Fibroblast of upper back skin (primary cell): ENCODE measurements at places on chromosomes 2 and 18.

- DNase-seq: no peak
These were observed 168.2 kb upstream of the MYCN start for GRCh38 chr2:15772086-15772595.

GRCh38 chr2:59909147-59909546, 644.3 kb downstream of the BCL11A start:
- no peak for DNase-seq

DNA sequence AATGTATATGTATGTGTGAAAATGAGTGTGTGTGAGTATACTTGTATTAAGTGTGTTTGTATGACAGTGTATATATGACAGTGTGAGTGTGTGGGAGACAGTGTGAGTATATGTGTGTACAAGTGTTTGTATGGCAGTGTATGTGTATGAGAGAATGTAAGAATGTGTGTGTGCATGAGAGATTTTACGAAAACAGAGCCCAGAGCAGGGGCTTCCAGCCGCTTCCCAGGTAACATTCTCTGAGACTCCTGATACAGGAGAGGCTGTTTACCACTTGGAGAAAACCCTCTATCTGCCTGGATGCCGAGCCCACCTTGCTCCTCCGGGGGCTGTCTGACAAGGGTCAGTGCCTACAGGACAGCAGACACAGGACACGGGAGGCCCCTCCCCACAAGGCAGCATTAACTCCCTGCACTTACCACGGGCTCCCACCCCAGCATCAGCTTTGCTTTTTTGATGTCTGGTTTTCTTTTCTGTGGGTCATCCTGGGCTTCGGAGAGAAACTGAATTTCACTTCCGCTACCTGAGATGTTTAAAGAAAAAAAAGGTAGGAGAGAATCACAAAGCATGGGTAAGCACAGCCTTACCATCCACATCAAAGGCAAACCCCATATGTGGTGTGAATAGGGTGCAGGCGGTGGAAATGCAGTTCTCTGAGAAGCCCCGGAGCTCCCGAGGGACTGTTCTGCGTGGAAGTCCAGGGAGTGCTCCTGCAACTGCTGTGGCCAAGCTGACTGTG, 97.6 kb downstream of the UXS1 start:
- no peak for DNase-seq

DNA sequence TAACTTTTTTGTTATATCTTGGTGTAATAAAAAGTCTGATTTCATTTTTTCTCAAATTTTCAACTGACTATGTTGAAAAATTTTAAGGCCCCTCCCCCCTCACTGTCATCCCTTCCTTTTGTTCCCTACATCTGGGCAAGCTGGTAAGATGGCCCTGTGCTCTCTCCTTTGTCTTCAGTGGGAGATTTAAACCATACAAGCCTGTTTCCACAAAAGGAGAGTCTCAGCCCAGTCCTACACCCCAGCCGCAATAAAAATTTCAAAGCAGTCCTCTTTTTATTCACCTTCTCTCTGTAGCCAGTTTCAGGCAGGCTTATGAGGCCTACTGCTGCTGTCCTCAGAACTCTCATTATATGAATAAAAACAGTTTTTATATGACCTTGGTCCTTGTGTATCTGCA, 630.5 kb downstream of the CBLN2 start:
- no peak for DNase-seq

DNA sequence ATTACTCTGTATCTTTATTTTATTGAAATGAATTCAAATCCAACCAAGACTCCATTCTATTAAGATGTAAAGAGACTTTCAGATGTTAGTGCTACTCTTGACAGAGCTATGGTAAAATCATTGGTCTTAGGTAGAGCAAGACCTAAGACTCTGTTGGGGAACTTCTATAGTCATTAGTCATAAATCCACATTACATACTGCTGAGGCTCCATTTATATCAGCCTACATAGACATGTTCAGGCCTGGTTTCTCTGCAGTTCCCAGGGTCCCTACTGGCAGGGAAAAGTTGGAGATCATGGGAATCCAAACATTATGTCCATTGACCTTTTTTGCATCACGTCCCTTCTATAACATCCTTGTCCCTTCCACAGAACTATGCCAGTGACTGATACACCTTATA, 580.4 kb upstream of the ZEB2 start:
- DNase-seq: no peak

DNA sequence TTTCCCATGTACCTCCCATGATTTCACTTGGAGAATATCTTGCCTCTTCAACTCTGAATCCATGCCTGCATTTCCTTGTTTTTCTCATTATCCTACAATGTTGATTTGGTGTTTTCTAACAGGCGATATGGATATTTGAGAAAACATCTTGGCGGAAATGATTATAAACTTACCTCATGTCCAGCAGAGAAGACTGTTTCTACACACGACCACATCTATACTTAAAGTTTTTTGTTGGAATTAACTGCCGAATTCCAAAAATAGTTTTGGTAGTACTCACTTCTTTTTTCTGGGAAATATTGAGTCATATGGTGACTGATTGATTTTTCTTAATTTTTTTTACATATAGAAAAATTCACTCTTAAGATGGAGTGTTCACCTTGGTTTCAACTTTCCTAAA, 41.4 kb upstream of the TMEFF2 start:
- peak; percentile 78 for DNase-seq

DNA sequence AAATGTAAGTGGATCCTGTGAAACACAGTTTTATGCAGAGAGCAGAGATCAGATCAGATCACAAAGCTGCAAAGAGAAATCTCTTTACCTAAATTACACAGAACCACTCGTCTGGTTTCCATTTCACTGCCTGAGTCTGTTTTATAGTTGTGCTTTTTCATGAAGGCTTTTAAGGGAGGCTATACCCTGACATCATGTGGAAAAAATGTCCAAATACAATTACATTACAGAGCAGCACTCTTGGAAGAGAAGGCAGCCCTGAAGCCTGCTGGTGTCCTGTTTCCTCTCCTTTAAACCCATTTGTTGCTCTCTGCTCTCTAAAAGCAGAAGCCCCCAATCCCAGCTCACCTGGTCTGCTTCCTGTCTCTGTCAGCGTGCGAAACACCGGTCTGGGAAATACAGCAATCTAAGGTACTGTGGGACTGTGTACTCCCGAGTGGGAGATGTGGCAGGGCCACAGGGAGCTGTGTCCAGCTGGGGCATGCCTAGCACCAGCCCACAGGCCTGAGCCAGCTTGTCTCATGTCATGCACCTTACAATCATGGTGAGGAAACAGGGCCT, 24.8 kb upstream of the ZFP36L2 start:
- DNase-seq: peak; percentile 84

DNA sequence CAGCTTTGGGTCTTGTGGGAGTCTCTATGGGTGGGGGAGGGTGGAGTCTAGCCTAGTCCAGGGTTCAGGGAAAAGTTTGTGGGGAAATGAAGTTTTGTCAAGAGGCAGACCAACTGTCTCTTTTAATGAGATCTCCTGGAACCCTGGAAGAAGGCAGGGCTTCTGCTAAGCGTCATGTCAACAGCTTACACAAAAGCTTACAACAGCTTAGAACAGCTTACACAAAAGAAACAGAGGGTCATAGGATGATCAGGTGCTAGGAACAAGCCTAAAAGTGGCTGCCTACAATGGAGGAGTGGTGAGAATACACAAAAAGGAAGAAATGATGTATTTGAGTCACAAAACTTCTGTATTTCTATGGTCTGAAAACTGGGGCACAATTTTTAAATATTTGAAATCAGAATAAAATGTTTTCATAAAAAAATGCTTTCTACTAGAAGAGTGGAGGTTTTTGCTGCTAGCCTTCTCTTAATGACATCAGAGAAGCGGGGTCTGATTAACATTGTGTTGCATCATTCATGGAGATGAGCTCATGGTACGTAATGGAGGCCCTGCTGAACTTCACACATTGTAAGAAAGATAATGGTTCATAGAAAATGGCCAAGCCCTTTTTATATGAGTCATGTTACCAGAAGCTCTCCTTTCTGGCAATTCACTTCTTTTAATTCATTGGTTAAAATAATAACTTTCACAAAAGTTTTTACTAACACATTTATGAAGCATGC, 351.0 kb downstream of the PIK3C3 start:
- peak; percentile 44 for DNase-seq

- no peak for DNase-seq
These were observed 550 bp downstream of the MYL12B start for GRCh38 chr18:3262234-3263131.

DNA sequence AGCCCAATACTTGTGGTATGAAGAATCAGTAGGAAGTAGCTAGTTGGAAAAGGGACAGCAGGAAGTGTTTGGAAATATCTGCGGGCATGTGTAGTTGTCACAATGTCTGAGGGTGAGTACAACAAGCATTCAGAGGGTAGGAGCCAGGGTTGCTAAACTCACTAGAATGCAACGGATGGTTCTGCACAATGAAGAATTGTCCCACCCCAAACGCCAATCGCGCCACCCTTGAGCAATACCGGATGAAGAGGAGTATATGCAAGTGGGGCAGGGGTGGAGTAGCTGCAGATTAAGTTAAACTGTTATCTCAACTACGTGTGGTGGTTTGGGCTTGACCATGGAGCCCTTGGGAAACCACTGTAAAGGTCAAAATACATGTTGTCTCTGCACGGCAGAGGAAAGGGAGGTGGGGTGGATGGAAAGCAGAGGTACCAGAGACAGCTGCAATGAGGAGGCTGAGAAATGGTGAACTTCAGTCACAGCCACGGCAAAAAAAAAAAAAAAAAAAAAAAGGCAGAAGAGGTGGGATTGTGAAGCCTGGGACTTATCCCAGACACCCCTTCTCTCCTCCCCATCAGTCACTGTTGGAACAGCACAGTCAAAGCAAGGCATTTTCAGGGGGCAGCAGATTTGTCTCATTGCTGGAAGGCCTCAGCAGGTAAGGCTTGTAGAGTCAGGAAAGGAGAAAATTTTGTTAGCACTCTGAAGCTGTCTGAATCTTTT, 5.2 kb downstream of the CCL20 start:
- DNase-seq: no peak

DNA sequence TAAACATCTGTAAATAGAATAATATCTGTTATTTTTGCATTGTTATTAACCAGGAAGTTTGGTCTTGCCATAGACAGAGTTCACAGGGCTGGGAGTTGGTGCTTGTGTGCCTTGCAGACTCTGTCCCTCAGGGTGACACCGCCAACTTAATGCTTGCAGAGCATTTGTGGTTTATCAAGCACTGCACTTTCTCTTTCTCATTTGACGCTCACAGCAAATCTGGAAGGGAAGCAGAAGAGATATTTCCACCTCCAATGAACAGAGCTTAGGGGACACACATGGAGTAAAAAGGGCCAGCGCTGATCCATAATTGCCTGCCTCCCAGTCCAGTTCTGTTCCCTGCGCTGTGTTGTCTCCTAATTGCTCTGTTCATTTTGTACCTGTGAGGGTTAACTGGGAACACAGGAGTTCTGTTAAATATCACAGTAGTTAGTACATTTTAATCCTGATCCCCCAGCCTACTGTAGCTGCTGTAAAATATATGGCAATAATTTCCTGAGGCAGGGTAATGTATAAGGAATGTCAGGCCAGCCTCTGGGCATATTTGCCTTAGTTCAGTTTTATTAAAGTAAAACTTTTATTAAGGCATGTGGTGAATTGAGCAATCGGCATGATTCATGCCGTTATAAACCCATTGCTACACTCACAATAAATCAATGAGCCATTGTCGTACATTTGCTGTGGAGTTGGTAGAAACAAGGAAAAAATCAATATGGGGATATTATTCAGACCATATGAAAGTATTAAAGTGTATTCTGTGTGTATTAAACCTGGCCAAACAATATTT, 182.5 kb upstream of the OSR1 start:
- peak; percentile 94 for DNase-seq

DNA sequence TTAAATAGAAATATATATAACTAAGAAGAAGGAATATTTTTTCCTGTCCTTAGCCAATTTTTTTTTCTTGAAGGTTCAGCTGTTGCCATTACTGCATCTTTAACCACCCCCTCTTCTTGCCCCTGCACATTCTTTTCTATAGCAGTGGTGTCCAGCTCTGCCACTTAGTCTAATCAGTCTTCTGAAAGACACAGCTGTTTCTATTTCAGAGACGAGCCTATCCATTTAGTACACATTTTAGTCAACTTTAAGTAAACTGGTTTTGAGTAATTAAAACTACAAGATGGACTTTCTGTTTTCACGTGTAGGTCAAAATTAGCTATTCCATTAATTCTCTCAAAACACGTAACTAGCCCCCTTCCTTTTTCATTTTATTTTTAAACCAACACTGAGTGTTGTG, 21.0 kb downstream of the SPOPL start:
- no peak for DNase-seq

DNA sequence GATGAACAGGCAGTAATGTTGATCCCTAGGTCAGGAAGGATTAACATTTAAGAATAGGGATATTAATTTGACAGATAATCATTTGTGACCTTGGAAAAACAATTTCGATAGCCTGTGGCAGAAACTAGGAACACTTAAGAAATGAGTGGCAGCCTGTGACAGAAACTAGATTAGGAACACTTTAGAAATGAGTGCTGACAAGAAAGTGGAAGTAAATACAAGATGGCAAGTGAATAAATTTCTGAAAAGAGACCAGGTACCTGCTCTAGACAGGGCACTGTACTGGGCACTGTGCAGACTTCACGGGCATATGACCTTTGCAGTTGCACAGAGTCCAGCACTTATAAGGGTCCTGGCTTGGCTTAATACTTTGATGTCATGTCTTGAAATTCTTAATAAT, 5.5 kb upstream of the HNRNPA3 start:
- no peak for DNase-seq

DNA sequence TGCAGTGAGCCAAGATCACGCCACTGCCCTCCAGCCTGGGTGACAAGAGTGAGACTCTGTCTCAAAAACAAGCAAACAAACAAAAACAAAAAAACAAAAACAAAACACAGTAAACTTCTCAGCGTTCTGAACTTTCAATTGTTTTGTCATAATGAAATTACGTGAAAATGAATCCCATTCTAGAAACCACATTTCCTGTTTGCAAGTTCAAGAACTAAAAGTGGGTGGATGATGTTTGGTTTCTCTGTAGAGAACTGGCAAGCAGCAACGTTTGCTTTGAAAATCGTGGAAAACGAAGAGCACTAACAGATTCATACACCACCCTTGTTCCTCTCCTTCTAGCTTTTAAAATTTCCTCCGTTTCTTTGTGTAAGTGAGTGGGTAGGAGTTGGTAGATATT, 226.1 kb upstream of the LYPD1 start:
- DNase-seq: no peak

GRCh38 chr18:70197026-70197425, 8.5 kb downstream of the RTTN start:
- DNase-seq: no peak

DNA sequence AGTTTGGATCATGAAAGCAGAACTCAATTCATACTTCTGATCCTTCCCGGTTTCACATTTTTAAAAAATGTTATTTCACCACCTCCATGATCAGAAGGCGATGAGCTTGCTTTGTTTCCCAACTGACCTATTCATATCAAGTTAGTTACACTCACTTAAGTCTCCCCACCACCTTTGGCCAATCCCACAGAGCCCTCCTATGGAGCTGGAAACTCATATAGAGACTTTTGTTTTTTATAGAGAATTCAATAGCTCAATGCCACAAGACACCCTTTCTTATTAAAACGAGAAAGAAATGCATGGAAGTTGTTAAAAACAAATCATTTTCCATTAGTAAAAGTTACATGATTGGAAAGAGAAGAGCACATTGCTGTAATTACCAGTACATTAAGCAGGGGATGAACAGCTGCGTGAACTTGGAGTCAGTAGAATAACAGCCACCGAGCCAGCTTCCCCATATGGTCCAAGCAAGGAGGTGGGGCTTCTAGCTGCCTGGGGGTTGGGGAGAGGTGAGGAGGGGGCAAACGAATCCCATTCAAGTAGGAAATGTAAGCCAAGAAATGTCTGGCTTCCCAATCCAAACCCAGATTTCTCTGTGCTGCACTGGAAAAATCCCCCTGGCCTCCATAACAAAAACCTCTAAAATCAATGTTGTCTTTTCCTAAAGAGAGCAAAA, 614.5 kb downstream of the IRS1 start:
- peak; percentile 38 for DNase-seq

GRCh38 chr2:130808482-130809268, 28.0 kb upstream of the ARHGEF4 start:
- DNase-seq: no peak
